ENCODE measurements at places on chromosomes 3 and 15.

GRCh38 chr15:48641416-48641815, 4.1 kb downstream of the FBN1 start:
- DNase-seq: no peak

DNA sequence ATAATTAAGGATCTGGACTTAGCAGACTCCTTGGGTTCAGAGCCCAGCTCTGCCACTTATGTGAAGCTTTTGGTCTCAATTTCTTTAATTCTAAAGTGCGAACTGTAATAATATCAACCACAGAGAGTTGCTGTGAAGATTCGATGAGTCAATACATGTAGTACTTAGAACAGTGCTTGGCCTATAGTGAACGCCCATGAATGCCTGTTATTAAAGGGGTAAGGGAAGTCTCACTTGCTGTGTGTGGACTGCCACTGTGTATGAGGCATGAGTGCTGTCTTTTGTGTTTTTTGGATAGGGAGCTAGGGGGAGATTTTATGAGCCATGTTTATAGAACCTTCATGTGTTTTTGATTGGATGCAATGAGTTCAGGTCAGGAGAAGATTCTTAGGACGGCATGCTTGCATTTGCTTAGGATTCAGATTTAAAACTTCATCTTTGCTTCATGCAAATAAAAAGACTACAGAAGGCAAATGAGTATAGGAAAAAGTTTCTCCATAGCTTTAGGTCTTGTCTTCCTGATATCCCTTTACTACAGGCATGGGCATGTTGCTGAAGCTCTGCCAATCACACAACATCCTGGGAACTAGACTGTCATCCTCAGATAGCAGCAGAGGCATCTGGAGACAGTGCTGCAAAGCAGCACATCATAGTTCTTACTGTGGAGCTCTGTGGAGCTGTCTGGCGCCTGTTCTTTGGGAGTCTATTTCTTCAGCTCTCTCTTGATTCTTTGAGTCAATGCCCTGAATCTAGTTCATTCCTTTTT, 50.0 kb downstream of the PLS1 start:
- DNase-seq: no peak

GRCh38 chr3:5663601-5664000, 476.1 kb downstream of the EDEM1 start:
- no peak for DNase-seq

GRCh38 chr3:186640929-186641328, 730 bp downstream of the FETUB start:
- DNase-seq: no peak

GRCh38 chr3:117547956-117548550, 838.5 kb downstream of the TUSC7 start:
- DNase-seq: no peak

DNA sequence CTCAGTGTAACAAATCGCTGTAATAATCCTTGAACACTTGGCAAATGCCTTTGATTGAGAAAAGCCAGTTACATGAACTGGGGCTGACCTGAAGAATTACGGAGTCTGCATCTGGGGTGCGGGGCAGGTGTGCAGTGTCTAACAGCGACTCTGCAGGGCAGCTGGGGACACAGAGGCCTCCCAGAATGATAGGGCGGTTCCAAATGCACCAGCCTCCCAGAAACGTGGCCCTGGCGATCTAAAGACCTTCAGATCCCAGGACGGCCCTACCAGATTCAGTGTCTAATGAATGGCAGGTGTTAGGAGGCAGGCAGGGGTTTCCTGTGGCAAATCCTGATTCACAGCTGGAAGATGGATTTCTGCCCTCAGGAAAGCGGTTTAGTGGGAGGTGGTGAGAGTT, 100.5 kb upstream of the RGMA start:
- no peak for DNase-seq

GRCh38 chr15:80584561-80584964, 110.5 kb upstream of the ABHD17C start:
- no peak for DNase-seq

GRCh38 chr3:194035406-194036138, 100.4 kb upstream of the HES1 start:
- DNase-seq: no peak

DNA sequence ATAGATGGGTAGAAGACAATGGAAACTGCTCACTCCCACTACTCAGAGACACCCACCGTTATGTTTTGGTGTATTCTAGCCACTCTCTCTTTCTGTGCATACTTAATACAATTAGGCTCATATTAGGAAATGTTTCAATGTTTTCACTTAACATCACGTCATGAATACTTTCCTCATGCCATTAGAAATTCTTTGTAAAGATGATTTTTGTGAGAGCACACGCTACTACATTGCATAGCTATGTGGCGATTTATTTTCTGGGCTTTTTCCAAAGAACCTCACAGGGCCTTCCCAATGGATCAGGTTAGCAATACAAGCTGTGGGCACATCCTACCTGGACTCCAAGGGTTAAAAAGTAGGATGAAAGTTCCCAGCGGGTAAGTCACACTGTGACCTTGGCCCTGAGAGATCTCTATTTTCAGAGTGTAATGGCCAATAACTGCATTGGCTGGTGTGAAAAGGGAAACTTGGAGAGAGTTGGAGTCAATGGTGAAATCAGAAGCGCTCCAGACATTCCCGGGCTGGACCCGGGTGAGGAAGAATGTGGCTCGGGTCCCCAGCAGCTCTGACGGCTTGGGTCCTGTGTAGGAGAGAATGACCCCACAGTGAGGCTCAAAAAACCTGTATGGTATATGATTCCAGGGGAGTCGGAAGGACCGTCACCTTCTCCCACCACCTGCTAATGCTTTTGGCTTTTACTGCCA, 25.8 kb upstream of the TGM5 start:
- no peak for DNase-seq

DNA sequence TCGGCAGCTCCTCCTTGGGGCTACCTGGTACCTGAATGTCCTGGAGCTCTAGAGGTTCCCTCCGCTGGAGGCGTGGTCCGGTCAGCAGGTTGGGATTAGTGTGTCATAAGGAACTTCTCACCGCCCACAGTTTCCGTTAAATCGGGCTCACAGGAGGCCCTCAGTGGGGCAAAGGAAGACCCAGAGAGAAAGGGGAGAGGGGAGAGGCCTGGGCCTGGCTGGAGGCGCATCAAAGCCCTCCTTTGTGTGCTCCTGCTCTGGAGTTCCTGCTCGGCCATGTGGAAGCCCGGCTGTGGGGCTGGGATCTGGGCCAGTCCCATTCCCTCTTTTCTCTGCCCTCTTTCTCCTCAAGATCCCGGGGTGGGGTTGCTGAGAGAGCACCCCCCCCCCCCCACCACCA, at the start of gene RLBP1:
Gene RLBP1, minus strand, starts transcription at position 37 of the 400 bp plus-strand sequence. CDS start 2,604 bp downstream, outside the sequence.
- no peak for DNase-seq

- DNase-seq: no peak
Observed at GRCh38 chr15:66459818-66460615, 37.5 kb downstream of the SNAPC5 start.

GRCh38 chr15:72535911-72536310, 61.8 kb downstream of the ARIH1 start:
- DNase-seq: no peak

DNA sequence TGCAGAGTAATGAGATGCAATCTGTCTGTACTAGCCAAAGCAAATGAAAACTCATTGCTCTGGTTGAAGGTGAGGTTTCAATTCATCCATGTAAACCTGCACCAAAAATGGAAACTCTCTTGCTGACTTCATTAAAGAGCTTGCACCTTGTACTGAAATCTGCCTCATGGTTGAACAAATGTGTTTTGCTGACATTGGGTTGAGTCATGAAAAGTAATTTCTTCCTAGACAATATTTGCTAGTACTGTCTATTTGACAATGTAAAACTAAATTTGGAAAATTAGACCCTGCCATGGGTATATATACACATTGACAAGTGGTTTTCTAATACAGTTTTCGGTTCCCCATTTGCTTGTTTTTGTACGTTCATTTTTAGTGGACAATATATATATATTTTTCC, 33.3 kb downstream of the RYR3 start:
- DNase-seq: no peak

GRCh38 chr3:45665101-45665572, 24.1 kb upstream of the SACM1L start:
- no peak for DNase-seq

GRCh38 chr3:146189519-146190173, 28.7 kb upstream of the PLOD2 start:
- peak; percentile 7 for DNase-seq

DNA sequence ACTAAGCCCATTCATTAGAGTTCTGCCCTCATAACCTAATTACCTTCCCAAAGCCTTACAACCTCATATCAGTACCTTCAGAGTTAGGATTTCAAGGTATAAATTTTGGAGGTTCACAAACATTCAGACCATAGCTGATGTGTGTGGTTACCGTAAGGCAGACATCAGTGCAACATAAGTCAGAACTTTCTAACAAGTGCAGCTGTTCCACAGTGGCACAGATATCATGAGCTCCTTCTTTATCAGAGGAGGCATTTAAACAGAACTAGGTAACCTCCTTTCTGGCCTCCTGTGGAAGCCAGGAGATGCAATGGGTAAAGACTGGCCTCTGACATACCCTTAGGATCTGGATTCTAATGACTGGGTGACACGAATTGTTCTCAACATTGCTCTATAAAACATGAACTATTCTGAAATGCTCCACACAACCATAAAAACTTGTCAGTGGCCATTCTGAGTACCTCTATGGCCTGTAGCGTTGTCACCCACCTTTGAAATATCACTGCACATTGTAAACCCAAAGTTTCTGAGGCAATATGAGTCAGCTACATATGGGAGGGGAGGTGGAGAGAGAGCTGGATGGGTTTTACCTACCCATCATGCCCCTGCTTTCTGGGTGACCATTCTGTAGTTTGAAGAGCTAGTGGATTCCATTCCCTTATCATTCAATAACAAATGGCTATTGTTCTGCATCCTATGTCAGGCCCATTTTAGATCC, 546.0 kb upstream of the TBL1XR1 start:
- no peak for DNase-seq

- DNase-seq: no peak
Observed at GRCh38 chr15:84598993-84599392, 1.8 kb upstream of the ZSCAN2 start.

DNA sequence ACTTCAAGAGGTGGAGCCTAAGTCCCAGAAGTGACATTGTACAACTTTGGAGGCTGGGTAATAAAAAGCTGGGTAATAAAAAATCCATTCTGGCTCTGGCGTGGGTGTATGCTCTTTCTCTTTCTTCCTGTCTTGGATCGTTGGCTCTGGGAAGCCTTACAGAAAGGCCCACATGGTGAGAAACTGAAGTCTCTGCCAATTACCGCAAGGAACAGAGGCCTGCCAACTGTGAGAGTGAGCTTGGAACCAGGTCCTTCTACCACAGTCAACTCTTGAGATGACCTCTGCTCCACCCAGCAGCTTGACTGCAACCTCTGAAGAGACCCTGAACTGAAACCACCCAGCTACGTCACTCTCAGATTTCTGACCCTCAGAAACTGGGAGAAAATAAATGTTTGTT, 51.0 kb downstream of the NR2F2 start:
- no peak for DNase-seq

GRCh38 chr3:12325586-12326515, 37.0 kb downstream of the PPARG start:
- no peak for DNase-seq

DNA sequence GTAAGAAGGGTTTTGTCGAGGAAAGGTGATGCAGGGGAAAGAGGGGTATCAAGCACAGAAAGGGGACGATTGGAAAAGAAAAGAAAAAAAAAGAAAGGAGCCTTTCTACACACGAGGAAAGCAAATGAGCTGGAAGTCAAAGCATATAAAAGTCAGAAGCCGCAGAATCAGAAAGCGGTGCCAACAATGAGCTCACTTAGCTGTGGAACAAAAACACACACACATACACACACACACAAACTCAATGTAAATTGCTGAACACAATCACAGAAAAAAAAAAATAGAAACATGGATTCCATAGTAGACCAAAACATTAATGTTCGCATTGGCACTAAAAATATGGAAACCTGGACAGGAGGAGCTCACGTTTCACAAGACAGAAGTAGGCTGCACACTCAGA, 63.4 kb upstream of the FEZF2 start:
- no peak for DNase-seq

DNA sequence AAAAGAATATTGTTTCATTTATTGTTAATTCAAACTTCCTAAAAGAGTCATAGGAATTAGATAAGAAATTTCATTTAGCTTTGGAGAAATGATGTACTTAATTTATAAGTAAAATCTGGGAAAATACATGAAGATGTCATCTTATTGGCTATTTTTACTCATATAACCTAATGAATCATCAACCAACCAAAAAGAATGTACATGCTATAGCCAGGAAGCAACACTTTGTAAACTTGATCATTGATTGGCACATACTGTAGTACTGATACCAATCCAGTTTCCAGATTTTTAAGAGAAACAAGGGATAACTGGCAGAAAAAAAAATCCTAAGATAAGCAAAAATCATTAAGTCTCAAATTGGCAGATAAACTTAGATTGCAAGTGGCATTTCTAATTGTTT, 207.9 kb upstream of the CDIN1 start:
- no peak for DNase-seq

DNA sequence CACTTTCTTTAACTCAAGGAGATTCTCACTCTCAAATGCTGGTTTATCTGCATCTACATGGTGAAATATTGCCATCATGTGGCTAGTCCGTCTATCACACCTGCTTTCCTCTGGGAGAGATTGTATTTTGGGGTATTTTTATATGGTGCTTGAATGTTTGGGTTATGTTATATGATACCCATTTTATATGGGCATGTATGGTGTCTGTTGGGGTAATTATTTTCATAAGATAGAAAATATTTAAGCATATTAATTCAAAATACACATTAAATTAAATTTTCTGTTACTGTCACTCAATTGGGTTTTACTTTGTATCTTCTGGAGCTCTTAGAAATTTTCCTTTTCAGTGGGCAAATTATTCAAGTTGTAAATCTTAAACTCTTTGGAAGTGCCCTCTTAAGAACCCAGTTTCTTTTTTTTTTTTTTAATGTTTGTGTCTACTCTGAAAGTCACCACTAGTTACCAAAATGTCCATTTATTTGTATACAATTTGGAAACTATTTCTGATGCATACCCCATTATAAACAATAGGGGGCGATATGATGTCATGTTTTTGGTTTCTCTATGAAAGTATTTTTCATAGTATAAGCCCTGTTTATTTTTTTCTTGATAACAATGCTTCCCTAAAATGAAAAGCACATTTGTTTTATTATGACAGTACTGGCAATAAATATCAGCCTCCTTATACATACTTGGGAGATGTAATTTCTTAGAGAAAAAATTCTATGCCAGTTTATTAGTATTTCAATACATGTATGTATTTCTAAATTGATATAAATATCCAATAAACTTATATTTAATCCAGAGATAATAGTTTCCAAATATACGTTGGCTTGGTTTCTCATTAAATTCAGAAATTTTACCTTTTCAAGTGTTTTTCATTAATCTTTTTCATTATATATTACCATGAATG, 36.1 kb upstream of the PLSCR5 start:
- DNase-seq: no peak

DNA sequence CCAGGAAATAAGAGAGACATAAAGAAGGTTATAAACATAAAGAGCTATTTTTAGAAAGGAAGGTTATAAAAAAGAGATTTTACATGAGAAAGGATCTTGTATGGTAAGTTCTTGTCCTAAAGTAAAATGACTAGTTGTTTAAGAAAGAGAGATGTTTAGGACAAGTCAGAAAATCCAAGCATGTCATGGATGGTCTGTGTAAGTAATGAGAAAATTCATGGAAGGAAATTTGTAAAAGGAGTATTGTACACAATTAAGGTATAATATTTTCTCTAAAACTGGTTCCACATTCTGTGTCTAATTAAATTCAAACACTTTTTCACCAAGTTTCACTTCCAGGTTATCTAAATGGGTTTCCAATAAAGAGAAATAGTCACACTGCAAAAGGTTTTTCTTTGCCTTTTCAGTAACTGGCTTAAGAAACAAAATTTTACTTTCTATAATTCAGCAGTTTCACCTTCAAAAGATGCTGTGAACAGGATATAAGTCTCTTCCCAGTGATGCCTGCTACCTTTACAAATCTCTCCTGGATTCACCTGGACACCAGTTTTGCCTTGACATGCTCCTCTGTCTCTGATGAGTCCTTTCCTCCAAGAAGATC, 455.7 kb downstream of the ZIC1 start:
- DNase-seq: no peak

Measured in GM12892 (cell line).